ENCODE measurements at places on chromosomes 5 and 9.
A peak's percentile ranks its signal among the peaks of the same experiment; 100 is the strongest.

DNA sequence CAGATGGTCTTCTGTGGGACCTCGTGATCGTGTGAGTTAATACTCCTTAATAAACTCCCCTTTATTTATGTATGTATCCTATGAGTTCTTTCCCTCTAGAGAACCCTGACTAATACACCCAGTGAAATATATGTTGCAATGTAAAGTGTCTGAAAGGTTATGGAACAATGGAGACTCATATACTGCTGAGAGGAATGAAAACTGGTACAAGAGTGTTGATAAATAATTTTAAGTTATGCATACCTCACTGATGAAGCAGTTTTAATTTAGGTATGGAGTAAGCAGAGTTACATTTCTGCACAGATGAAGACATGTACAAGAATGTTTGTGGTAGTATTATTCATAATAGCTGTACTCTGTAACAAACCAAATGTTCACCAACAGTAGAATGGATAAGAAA lies 438.3 kb downstream of the TAF11L14 start:
- no peak for DNase-seq

DNA sequence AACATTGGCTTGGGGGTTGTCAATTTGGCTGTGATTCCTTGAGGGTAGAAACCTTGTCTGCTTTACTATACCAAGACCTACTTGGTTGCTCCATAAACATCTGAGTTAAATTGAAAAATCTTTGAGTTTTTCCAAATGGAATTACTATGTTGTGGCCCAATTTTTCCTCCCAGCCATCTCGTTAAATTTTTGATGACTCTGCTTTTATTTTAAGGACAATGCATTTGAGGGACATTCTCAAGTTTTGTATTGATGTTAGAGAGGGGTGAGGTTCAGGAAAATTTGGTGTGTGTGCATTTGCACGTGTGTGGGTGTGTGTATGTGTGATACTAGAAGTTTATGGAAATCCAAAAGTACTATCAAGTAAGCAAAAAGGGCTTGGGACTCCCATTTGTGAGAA lies 491.4 kb upstream of the KLF4 start:
- DNase-seq, result no peak

GRCh38 chr5:79612667-79613198 lies 492 bp downstream of the TENT2 start:
- DNase-seq, result no peak

DNA sequence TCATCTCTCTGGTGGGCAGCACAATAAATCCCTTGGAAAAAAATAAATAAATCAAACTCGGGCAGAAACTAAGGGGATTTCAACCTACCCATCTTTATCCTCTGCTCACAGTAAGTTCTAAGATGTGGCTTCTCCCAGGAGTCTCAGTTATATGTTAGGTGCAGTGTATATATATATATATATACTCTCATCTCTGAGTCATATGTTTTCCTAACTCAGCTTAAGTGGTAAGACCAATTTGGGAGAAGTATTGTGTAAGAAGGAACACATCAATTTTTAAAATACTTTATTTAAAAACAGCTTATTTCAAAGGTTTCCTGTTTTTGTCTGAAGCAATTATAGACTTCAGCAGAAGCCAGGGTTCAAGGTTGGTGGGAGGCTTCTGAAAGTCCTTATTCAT lies 20.3 kb upstream of the OSMR start:
- no peak for DNase-seq

- DNase-seq, result no peak
These were observed 10.5 kb downstream of the SH2D3C start for GRCh38 chr9:127767909-127768331.

GRCh38 chr9:129500161-129500862 lies 120.6 kb downstream of the C9orf50 start:
- no peak for DNase-seq

DNA sequence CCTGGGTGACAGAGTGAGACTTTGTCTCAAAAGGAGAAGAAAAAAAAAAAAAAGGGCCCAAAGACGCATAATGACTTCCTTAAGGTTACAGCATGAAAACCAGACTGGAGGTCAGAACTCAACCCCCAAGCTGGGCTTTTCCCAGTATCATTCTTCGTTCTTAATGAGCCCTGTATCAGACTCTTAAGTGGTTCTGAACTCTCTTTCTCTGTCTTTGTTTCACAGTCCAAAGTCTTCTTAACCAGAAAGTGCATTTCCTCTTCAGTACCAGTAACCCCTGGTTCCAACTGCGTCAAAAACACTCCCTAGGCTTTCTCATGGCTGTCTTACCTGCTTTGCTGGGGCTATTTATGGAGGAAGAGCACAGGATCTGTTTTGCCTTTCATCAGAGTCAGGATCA lies 38.4 kb upstream of the SHB start:
- no peak for DNase-seq

DNA sequence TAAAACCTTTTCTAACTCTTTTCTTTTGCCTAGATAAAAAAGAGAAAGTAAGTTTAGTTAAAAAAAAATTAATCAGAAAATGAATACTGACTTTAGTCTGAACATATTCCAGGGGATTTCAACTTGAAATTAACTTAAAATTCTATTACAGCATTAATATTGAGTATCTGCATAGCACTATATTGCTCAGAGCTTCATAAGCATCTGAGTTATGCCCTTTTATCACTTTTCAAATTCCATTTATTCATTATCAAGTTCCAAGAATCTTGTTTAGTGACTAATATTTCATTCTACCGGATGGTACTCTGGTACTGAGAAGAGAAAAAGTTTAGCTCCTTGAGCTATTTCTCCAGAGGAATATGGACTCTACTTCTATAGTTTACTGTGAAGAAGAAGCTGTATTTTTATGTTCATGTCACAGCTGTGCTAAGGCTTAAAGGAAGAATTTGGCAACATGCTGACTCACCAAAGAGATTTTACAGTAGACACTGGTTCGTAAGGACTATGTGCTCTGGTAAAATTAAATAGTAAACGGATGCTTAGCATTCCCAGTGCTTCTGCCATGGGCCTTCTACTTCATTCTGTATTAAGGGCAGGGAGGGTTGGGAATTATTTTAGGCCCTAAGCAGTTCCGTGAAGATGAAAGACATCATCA lies 285.2 kb upstream of the SEMA6A start:
- DNase-seq, result no peak

DNA sequence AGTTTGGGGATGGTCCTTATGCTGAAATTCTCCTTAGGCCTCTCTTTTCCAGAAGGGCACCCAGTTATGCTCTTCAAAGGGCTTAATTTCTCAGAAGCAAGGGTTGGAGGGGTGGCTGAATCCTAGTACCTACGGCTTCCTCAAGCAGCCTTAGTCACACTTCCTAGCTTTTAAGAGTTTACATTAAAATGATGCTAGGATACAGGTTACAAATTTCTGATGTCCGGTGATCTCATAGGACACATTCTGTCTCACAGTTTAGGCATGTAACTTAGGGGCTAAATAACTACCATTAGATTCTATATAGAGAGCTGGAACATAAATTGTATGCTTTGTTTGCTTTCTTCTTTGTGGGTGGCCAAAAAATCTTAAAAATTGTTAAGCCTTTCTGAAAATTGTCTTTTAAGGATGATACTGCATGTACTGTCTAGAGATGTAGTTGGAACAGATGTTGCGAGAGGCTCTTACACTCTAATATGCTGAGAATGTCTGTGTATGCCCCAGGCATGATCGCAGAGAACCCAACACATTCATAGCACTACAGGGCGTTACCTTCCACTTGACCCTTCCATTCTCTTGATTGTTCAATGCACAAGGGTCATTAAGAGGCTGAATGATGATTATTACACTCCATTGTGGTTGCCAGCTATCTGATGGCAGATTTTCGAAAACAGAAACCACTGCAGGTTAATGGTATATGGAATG lies 139.1 kb downstream of the TMEM38B start:
- no peak for DNase-seq

GRCh38 chr9:18887546-18887945 lies 145.5 kb downstream of the SAXO1 start:
- DNase-seq, result no peak

GRCh38 chr5:95162231-95162992 lies 122.5 kb downstream of the MCTP1 start:
- no peak for DNase-seq

- DNase-seq, result no peak
These were observed 5.9 kb downstream of the FCN2 start for GRCh38 chr9:134886413-134886913.

- no peak for DNase-seq
These were observed 109.2 kb downstream of the PAX5 start for GRCh38 chr9:36924757-36925432.

- no peak for DNase-seq
These were observed 22.5 kb downstream of the NEK6 start for GRCh38 chr9:124280176-124280691.

- no peak for DNase-seq
These were observed 29.5 kb downstream of the C5orf15 start for GRCh38 chr5:133938929-133939328.

- DNase-seq, result peak; percentile 96
These were observed 183.5 kb downstream of the TRIM32 start for GRCh38 chr9:116870566-116870965.

DNA sequence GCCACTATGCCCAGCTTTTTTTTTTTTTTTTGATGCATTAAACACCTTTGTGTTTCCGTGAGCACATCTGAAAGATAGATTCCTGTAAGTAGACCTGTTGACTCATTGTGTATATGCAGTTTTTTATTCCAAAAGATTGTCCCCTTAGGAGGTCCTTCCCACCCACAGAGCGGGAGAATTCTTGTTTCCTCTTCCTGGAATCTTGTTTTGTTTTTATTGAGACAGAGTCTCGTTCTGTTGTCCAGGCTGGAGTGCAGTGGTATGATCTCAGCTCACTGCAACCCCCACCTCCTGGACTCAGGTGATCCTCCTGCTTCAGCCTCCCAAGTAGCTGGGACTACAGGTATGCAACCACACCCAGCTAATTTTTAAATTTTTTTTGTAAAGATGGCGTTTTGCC lies 7.6 kb downstream of the PTPA start:
- no peak for DNase-seq

GRCh38 chr9:123039617-123040219 lies 6.3 kb downstream of the GPR21 start:
- DNase-seq, result no peak

- DNase-seq, result peak; percentile 84
These were observed 6.4 kb upstream of the JMY start for GRCh38 chr5:79229357-79230174.

GRCh38 chr5:72991394-72991793 lies 35.6 kb downstream of the FCHO2 start:
- DNase-seq, result no peak

- DNase-seq, result no peak
These were observed 103.7 kb downstream of the CEMIP2 start for GRCh38 chr9:71664566-71664965.

DNA sequence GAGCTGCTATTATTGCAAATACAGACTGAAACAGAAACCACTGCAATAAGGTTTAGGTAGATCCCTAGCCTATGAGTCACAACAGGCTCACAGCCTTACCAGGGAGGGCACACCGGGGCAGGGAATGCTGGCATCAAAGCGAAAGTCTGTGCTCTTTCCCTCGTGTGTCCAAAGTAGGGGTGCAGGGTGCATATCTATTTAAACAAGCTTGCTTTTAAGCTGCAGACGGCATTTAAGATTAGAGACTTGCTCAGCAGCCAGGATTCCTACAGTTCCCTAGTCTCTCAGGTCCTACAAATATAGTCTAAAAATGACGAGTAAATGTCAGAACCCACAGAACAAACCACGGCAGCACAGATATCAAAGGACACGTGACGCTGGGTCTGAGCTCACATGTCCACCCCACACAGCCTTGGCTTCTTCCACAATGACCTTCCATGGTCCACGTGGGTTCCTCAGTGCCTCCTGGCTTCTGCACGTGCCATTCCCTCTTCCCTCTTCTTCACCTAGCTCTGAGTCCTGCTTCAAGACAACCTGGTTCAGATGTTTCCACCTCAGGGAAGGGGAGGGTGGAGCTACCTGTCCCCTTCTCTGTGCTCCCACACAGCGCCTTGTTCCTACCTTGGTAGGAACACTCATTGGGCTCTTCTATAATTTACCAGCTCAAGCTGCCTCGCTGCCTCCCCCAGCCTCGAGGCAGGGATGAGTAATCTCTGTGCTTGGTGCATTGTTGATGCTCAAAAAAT lies 193.2 kb downstream of the MAPKAP1 start:
- no peak for DNase-seq

DNA sequence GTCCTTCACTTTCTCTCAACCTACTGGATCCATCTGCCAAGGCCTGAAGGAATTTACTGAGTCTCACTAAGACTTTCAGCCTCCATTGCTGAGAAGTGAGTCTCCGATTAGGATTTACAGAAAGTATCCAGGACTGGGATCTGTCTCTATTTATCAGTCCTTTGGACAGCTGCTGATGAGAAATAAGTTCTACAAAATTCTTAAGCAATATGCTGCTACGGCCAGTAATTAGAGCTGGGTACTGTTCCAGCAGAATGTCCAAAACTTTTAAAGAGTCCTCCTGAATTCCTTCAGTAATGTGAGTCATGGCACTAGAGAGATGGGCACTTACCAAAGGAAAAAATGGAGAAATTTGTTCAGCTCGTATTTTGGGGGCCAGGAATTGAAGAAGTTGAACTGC lies 5.9 kb downstream of the TEX10 start:
- no peak for DNase-seq

DNA sequence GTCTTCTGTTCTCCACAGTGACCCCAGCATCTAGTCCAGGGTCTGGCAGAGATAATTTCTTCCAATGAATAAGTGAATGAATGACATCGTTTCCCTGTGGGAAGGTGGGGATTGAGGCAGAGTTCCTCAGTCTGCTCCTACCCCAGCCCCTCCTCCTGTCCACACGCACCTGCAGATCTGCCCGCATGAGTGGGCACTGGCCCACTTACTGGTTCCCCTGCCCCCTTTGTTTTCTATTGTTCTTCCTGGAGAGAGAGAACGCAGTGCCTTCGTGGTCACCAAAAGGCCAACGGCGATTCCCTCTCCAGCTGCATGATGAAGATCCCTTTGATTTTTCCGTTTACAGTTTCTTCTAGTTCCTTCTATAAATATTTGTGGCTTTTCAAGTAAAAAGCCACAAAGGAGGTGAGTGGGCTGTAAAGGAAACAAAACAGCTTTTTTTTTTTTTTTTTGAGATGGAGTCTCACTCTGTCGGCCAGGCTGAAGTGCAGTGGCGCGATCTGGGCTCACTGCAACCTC lies 5.8 kb upstream of the FPGS start:
- no peak for DNase-seq

GRCh38 chr5:1086871-1087270 lies 25.0 kb downstream of the SLC12A7 start:
- no peak for DNase-seq

- no peak for DNase-seq
These were observed 115.7 kb downstream of the ESM1 start for GRCh38 chr5:54869691-54870090.

- DNase-seq, result no peak
These were observed 300.8 kb downstream of the OSTF1 start for GRCh38 chr9:75389101-75389500.

DNA sequence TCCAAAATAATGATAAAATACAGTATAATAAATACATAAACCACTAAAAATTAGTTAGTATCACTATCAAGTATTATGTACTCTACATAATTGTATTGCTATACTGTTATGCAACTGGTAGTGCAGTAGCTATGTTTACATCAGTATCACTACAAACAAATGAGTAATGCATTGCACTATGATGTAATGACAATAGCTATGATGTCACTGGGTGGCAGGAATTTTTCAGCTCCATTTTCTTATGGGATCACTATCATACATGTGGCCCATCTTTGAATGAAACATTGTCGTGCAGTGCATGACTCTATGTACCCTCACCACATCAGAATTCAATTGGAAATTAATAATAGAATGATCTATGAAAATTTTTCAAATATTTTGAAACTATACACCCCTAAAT lies 201.3 kb downstream of the MPDZ start:
- DNase-seq, result no peak

Data from keratinocyte (primary cell).